ENCODE measurements at places on chromosomes 12 and 14.

DNA sequence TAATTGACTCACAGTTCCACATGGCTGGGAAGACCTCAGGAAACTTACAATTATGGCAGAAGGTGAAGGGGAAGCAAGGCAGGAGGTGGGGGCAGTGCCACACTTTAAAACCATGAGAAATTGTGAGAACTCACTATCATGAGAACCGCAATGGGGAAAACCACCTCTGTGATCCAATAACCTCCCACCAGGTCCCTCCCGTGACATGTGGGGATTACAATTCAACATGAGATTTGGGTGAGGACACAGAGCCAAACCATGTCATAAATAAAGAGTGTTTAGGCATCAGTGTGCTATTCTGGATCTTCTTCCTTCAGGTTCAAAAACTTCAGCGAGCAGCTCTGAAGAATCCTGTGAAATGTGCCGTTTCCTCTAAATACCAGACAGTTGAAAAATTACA lies 9.7 kb downstream of the DDX47 start:
- no peak for DNase-seq

DNA sequence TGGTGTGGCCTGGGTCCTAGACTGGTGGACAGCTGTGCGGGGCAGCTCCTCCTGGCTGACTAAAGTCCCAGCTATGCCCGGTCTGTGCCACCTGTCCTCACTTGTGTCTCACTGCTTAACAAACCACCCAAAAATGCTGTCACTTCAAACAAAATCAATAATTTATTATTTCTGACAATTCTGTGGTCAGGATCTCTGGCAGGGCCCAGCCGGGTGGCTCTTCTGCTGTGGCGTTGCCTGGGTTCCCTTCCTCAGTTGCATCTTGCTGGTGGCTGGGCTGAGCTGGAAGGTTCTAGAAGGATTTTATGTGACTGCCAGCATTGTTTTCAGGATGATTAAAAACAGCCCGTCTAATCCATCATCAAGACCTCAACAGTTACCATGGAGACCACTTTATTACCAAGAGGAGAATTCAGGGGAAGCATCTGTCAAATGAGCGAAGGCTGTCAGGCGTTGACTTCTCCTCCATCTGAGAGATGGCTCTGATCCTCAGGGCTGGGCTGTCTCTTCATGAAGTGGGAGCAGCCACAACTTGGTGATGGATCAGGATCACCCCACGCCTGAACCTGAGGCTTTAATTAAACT lies 280.6 kb upstream of the SFSWAP start:
- no peak for DNase-seq

- no peak for DNase-seq
These were observed 217.4 kb downstream of the C12orf42 start for GRCh38 chr12:103278329-103278728.

DNA sequence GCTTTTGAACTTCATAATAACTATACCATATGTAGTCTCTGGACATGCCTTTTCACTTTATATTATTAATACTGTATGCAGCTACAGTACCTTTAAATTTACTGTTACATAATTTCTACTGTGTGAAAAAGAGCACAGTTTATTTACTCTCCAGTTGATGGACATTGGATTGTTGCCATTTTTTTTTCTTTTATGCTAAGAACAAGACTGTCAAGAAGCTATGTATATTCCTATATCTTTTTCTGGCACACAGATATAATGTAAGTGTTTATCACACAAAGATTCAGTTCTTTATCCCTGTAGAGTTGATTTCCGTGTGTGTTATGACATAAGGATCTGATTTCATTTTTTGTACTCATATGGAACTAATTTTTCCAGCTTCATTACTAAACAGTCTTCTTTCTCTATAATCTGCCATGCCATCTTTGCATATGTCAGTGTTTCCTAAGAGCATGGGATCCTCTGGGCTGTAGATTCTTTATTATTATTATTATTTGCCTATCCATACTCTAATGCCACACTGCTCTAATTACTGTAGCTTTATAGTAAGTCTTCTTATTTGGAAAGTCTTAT lies 593.0 kb upstream of the ATP2B1 start:
- no peak for DNase-seq

- DNase-seq, result no peak
These were observed 50.4 kb downstream of the DYRK2 start for GRCh38 chr12:67698672-67699581.

- no peak for DNase-seq
These were observed 1.8 kb downstream of the FLRT2 start for GRCh38 chr14:85531587-85532373.

GRCh38 chr14:92866901-92867865 lies 55.8 kb upstream of the CHGA start:
- peak; percentile 59 for DNase-seq

GRCh38 chr12:18998343-18999261 lies 130.9 kb upstream of the PLEKHA5 start:
- DNase-seq, result peak; percentile 61

DNA sequence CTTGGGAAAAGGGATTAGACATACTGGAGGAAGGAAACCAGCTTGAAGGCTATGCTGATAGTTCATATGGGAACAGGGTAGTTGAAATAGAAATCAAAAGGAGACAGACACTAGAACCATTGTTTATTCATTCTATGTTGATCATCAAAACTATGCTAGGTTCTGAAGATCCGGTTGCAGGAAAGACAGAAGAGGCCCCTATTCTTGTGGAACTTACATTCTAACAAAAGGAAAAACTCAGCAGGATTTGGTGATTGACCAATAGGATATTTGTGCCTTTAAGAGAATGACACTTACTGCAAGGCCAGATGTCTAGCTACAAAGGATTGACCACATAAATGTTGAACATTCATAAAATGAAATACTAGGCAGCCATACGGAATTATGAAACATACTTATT lies 179.2 kb downstream of the AKAP6 start:
- no peak for DNase-seq

GRCh38 chr12:64625243-64626077 lies 15.2 kb downstream of the RASSF3 start:
- no peak for DNase-seq

GRCh38 chr12:233615-233968 lies 19.6 kb upstream of the SLC6A12 start:
- no peak for DNase-seq

DNA sequence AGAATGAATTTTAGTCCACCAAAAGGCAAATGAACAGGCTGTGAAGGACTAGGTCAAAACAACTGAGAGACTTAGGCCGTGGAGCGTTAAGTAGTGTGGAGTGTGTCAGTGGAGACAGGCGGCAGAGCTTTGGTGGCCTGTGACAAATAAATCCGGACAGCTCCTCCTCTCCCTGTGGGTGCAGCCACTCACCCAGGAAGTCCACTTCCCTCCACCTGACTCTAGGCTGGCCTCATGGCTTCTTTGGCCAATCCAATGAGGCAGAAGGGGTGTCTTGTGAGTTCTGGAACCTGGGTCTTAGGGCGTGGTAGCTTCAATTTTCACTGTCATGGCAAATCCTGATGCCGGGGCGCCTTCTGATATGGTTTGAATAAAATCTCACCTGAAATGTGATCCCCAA lies 180.9 kb upstream of the C14orf180 start:
- DNase-seq, result no peak

DNA sequence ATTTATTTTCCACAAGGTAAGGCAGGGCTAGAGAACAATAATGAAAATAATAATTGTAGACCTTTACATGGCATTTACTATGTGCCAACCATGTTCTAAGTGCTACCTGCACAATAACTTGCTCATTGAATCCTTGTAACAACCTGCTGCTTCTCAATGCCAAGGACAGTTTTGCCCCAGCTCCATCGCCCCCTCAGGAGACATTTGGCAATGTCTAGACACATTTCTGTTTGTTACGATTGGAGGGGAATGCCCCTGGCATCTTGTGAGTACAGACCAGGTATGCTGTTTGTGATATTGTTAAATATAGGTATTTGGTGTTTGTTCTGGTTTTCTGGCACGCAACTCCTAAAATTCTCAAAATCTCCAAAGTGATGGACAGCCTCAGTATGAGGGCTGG lies 8.1 kb upstream of the ATXN2 start:
- DNase-seq, result no peak

DNA sequence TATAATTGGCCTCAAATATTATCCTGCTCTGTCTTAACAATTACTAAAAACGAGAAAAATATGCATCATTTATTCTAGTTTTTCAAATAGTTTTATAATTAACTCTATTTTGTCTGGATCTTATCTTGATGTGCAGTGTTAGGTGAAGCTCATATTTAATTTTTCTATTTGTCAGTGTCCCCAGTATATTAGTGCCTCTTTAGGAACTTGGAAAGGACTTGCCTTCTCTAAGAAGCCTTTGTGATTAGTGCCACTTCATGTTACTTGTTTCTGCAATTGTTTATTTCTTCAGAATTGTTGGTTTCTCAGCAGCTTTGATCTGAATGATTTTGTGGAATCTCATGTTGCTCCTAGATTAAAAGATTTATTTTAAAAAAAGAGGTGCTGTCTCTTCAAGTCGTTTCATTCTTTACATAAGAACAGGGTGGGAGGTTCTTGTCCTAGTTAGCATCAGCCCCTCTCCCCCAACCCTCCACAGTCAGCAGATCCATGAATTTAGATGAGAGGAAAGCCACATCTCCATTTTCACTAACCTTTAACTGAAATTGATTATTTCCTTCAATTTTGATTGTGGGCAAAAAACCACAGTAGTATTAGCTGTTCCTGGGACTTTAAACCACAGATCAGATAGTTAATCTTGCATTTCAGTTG lies 434.4 kb downstream of the RAD51B start:
- no peak for DNase-seq

DNA sequence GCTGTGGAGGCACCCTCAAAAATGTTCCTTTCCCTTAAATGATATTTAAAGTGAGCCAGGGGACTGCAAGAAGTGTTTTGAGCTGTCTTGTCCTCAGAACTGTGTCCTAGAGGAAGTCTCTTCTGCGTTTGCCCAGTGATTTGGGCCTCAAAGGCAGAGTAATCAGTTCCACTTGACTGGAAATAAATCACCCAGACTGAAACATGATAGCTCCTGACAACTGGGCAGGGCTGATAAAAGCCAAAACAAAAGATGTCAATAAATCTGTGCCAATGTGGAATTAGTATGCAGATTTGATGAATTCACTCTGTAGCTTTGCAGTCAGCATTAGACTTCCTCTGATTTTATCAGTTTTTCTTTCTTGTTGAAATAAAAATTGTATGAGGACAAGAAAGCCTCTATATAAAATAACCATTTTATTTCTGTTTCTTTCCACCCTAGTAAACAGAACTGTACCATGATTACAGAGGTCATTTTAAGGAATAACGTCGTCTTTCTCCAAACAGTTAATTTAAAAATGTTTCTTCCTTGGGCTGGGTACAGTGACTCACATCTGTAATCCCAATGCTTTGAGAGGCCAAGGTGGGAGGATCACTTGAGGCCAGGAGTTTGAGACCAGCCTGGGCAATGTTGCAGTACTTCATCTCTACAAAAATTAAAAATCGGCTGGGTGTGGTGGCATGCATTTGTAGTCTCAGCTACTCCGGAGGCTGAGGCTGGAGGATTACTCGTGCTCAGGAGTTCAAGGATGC lies 180.8 kb downstream of the ERC1 start:
- DNase-seq, result peak; percentile 93

DNA sequence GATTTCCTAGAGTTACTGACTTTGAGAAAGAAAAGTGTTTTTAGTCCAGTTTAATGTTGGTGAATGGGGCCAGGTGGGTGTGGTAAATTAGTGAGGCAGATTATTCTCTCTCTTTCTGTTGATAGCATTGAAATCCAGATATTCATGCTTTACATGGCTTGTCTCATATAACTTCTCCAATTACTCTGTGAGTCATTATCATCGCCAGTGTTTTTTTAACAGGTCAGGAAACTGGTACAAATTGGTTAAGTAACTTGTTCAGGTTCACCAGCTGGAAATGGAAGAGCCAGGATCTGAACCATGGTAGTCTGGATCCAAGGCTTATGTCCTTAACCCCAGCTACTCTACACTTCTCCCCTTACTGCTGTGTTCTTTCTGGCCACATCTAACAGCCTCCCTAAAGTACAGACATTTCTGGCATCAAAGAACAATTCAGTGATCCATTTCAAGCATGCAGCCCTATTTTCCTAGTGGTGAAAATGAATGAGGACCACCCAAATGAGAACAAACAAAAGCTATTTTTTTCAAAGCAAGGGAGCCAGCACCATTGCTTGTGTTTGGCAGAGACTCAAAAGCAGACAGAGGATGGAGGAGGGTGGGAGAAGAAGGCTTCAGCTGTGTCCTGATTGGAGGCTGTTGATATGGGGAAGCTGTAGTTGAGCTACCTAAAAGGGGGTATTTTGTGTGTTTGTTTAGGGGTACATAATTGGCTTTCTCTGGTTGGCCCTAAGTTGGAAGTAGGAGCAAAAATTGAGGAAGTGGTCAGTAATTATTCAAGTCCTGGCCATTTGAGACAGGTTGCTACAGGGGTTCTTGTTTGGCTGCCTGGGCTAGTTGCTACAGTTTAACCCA lies 1.7 kb downstream of the IRAK3 start:
- no peak for DNase-seq

DNA sequence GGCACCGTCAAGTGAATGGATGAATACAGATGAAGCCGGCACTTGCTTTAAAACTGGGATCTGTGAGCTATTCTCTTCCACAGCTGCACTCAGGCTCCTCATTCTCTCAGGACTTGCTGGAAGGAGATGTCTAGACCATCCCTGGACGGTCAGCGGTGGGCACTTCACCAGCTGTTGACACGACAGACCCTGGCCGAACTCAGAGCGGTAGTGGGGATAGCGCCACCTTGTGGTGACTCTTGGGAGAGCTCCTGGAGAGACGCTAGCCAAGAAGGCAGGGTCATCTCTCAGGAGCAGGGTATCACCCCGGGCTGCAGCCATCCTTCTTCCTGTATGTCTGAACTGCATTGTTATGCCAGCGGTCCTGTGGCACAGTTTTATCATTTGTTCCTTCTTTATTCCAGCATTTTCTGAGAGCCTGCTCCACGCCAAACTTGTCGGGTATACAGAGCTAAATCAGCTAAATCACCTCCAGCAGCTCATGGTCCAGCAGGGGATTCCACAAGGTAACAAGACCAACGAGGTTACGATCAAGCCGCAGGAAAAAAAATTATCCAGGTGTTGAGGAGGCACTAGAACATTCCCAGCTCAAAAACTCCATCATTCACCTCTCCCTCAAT lies 10.0 kb downstream of the WNT1 start:
- DNase-seq, result peak; percentile 49

- DNase-seq, result no peak
These were observed 183.8 kb upstream of the HIF1A start for GRCh38 chr14:61511558-61511948.

DNA sequence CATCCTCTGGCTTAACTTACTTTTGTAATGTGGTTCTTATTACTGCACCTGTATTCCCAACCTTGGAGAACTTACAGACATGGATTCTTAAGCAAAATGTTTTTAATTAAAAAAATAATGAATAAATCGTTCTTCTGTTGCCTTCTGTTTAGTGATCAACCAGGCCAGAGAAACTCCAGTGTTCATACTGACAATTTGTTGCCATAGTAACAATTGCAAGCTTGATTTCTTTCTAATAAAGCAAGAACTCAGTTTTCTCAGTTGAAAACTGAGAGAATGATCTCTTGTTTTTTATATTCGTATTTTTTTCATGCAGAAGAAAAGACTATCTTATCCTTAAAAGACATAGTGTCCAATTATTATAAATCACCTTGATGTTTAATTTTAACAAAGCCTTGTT lies 106.5 kb upstream of the LMNTD1 start:
- no peak for DNase-seq

All from NCI-H146 (cell line).